ENCODE measurements at places on chromosomes 2 and 18.

DNA sequence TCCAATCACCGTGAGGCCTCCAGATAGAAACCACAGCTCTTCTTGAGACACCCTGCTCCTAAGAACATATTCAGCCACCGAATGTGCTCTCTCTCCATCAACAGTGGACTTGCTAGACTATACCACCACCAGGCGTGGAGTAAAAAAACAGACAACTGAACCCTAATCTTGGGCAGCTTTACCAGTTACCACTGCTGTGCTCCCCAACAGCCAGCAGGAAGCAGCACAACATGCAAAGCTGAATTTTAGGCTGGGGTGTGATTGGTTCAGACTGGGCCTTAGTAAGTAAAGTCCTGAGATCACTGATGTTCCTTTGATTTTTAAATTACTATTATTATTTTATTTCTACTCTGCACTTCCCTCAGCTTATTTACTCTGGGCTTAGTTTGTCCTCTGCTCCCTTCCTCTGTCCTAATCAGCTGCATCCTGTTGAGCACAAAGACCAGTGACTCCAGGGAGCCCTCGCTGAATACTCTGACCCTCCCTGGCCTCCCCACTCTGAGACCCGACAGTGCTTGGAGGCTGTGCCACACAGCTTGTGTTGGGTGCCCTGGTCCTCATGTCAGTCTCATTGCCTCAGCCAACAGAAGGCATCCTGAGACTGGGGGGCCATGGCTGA is 21.9 kb downstream of the MRPL35 start:
- DNase-seq: peak; percentile 64

GRCh38 chr2:100541404-100541803 is 21.4 kb upstream of the PDCL3 start:
- no peak for DNase-seq

DNA sequence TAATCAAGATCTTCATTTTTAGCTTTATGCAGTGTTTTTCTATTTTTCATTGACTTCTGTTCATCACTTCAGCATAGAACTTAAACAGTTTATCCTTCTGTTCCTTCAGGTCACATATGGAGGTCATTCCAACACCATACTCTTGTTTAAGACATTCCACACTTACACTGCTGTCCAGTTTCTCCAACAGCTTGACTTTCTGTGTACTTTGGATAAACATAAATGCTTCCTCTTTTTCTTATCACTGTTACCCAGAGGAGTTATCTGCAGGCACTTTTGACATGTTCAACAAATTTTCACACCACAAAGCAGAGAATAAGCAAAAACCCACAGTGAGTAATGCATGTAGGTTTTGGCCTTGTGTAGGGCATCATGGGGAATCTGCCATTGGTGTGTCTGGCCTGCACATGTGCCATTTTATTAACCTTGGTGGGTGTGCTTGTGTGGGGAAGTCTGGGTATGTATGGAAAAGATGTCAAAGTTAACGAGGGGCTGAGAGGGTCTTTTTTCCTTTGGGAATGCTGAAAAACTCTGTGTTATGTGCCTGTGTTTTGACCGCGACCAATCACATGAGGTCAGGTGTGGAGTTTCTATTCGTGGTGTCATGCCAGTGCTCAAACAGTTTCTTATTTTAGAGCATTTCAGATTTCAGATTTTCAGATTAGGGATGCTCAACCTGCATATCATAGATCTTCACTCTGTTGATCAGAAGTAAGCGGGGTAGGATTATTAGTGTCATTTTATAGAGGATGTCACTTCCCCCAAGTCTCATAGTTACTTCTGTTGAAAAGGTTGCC is 53.9 kb upstream of the ACVR1 start:
- no peak for DNase-seq

DNA sequence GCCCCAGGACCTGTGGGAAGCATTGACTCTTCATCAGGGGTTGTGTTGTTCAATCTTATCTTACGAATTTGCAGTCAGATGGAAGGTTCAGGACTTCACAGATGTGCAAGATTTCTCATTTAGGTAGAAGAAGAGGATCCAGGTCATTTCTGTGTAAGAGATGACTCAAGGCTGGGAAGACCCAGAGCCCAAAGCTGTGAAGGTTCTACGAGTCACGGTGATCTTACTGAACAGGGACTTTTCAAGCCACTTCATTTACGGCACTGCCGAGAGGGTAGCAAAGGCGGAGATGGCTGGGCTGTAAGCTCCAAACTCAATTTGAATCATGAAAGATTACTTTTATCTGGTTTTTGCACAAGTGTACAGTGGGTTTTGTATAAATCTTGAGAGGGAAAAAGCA is 228.0 kb upstream of the MEX3C start:
- no peak for DNase-seq

GRCh38 chr2:8675543-8675942 is 6.3 kb upstream of the ID2 start:
- DNase-seq: no peak

DNA sequence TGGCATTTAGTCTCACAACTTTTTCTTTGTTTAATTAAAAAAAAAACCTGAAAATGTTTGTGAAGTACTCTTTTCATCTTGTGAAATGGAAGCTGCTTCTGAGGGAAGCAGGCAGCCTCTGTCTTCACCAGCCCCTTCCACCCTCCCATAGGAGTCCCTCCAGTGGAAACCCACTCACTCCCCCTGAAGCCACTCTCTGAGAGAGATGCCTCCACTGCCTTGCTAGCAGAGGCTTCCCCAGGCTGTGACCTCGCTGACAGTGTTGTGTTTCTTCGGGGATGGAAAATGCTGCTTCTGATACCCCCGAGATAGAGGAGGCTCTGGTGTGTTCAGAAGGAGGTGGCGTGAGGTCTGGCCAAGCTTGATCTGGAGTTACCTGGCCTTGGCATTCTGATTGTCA is 59.9 kb downstream of the SH3RF3 start:
- DNase-seq: no peak

DNA sequence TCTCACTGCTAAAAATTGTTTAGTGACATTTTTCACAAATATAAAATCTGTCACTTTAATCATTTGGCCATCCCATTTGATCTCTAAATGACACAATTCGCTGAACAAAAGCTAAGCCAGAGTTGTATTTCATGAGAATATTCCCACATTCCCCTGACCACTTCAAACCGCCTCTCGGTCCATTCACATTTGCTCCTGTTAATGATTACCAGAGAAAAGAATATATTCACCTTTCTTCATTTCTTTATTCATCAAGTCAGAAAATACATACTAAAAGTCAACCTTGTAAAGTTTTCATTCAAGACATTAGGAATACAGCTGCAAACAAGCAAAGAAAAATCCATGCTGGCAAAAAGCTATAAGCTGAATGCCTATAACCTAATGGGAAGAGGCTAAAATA is 225.5 kb downstream of the DOK6 start:
- no peak for DNase-seq

- no peak for DNase-seq
Measured at GRCh38 chr2:101794141-101794540, 96.6 kb downstream of the MAP4K4 start.

DNA sequence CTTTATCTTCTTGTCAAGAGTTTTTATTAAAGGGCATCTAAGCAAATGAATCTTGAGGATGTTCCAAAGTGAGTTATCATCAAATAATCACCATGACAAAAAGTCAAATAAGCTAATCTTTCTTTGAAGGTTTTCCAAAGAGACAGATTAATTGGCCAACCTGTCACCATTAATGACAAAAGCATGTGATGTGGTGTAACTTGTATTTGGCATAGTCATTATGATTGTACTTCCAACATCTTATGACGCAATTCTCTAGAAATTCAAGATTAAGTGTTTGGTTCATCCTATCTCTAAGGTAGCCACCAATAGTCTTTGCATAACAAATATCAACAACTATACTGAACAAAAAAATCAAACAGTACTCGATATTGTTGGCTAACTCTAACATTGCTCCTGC is 28.6 kb downstream of the RBMS1 start:
- no peak for DNase-seq

DNA sequence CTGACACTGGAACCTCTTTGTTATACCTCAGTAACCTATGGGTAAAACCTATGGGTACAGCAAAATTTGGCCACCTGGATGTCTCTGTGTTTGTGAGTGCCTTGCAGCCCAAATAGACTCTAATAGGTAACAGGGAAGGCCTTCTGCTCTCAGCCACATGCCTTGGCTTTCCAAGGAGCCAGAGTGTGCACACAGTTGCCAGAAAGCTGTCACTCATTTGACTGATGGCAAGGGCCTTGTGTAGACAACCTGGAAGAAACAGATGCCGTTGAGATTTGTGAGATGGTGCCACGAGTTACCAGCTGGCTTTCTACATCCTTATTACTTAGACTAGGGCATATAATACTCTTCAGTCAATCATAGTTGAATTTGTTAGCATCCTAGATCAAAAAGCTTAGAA is 90.1 kb upstream of the RAB12 start:
- DNase-seq: no peak

GRCh38 chr2:25586726-25587144 is 86.6 kb downstream of the DTNB start:
- DNase-seq: peak; percentile 15

DNA sequence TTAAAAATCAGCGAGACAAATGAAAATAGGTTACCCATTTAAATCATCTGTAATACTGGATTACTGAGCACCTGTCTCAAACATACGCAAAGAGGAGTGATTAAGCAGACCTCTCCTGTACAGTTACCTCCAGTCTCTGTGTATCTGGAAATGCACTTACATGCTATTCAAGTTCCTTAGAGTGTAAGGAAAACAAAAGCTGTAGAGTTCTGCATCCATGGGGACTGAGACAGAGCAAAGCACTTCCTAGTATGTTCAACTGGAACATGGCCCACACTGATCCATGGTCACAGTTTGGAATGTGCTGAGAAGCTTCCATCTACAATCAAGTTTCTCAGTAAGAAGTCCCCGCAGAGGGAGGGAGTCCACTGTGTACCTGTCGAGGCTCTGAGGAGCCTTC is 63.9 kb downstream of the PPP4R1 start:
- no peak for DNase-seq

DNA sequence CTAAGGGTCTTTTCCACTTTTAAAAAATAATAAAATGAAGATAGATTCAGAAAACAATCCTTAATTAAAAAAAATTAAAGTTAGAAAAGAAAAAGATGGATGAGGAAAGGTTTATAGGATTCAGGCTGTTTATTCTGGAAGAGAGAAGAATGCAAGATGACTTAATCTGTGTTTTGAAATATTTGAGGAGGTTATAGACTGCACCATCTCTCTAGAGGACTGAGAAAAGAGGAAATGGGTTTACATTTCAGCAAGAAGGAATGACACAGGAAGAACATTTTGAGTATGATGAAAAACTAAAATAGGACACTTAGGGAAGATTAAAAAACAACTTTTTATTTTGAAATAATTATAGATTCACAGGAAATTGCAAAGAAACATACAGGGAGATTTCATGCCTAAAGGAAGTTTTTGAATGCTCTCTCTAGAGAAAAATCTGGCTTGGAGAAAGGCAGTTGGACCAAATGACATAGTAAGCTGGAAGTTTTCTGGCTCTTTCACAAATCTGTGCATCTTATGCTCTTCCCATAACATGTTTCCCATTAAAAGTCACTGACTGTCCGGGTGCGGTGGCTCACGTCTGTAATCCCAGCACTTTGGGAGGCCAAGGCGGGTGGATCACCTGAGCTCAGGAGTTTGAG is 75.0 kb downstream of the CERS6 start:
- no peak for DNase-seq

GRCh38 chr2:29113027-29113686 is 2.1 kb upstream of the CLIP4 start:
- DNase-seq: peak; percentile 86

GRCh38 chr2:176503776-176504175 is 234.5 kb downstream of the MTX2 start:
- DNase-seq: no peak

DNA sequence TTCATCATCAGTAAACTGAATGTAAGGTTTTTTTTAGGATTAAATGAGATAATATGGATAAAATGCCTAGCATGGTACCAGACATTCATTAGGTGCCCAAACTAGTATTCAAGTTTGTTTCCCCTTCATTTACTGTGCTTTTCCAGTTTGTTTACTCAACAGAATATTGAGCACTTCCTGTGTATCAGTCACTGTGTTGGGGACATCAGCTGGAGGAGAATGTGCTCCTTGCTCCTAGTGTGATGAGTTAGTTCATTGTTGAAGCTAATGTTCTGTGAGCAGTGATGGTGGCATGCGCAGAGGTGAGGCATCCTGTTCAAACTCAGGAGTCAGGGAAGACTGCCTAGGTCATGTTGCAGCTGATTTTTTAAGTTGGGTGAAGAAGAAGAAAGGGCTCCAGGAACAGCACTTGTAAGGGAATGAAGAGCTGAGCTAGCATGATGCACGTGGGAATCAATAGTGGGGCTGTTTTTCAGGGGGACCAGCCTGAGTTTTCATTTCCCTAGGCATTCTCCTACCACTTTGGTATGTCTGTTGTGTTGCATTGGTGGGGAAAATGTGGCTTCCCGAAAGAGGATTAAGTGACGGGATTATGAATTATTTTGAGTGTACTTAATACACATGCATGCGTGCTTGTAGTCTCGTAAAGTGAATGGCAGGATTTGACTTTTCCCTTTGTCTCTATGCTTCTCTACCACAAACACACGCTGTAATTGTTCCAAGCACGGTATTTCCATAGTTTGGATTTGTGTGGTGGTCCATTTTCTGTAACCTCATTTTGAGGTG is 23.7 kb downstream of the TTLL4 start:
- DNase-seq: peak; percentile 25

GRCh38 chr2:165582863-165583506 is 113.5 kb downstream of the CSRNP3 start:
- DNase-seq: no peak

DNA sequence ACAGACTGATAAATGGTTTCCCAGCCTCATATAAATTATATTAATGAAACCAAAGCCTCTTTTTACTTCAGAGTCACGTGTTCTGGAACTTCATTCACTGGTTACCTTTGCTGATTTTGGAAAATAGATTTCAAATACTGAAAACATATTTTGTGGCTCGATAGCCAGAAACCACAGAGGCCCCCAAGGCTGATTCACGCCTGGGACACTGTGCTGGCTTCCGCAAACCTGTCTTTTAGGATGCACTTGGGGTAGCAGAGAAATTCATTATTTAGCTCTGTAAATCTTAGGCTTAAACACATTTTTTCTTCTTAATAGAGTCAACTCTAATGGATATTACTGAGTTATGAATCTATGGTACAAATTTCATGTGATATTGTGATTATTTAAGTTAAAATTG is 90.7 kb upstream of the TMEM18 start:
- DNase-seq: no peak

DNA sequence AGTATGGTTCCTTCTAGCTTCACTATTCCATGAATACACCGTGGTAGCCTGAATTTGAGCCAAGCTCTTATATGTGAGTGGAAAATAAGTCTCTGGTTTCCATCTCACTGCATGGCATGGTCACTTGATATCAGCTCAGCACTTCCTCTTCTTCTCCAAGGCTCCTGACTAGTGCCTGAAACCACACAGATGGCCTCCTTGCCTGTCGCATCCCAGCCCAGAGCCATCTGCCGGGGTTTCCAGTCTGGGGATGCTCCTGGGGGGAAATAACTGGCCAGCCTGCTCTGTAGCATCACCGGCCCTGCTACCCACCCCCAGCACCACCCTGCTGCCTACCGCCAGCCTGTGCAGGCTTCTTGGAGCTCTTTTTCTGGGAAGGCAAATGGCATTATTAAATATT is 7.7 kb upstream of the MARCHF4 start:
- DNase-seq: no peak
